ENCODE measurements at places on chromosomes 11 and 22.

GRCh38 chr11:112694245-112694644 is 267.0 kb upstream of the NCAM1 start:
- no peak for DNase-seq

DNA sequence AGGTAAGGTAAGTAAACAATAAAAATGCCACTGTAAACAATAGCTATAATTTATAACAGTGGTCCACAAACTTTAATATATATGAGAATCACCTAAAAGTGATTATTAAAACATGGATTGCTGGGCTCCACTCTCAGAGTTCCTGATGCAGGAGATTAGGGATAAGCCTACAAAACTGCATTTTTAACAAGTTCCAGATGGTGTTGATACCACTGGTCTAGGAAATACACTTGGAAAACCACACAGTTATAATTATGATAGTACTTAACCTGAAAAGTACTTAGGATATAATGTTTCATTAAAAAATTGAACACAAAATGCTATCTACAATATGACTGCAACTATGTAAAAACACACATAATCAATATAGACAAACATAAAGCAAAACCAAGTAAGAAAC is 20.4 kb downstream of the FCHSD2 start:
- no peak for DNase-seq

DNA sequence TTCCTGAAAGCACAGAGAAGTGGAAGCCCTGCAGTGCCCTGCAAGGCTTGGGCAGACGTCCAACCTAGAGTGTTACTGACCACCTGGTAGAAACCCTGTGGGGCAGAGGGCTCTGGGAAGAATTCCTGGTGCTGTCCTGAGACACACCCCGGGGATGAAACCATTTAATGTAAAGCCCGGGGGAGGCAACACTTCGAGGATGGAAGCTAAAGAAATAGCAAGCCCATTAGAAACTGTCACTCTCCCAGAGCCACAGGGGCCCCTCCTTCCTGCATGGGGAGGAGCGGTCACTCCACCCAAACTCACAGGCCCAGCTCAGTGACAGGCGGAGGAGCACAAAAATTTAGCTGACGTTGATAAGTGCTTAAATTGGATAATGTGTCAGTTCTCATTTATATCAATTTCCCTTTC is 57.6 kb downstream of the NRXN2 start:
- no peak for DNase-seq

DNA sequence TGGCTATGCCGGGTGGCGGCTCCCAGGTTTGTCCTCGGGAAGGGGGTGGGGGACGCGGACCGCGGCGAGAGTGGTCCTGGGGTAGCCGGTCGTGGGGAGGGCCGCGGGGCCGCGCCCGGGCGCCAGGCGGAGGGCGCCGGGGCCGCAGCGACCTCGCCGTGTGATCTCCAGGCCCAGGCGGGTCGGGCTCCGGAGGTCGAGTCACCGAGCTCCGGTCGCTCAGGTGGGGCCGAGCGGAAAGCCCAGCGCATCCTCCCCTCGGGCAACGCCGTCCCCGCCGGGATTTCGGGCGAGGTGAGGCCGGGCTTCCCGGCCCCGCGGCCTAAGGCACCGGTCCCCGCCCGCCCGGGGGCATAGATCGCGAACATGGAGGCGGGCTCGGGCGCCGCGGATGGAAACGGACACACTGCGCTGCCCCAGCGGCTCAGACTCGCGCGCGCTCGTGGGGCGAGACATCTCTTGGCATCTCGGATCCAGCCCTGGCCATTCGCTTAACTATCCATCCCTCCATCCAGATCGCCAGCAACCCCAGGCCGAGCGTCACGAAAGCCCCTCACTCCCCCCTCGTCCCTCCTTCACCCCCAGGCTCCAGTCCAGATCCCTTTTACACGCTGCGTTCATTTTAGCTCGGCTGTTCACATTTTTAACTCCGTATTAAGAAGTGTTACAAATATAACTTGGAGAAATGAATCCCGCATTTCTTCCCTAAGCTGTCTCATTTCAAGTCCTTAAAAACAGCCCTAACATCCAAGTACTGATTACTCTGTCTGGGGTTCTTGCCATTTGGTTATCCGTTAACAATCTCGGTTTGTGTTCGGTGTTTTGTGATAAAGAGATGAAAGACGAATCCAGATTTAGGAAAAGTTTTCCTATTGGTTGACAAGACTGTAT is 460 bp downstream of the ZC3H12C start:
- no peak for DNase-seq

DNA sequence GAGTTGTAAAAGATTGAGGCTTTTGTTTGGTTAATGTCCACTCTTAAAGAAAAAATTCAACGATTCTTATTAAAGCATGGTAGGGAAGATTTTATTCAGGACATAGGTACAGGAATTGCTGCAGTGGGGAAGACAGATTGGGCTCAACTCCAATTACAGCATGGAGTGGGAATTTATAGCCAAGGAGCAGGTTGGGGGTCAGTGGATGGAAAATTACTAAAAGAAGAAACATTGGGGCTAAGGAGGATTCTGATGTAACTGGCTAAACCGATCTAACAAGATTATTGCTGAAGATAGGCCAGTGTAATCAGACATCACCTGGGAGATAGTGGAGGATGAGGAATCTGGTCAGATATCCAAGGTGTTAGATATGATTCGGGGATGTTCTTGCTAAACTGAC is 97.4 kb downstream of the FAR1 start:
- DNase-seq, result no peak

DNA sequence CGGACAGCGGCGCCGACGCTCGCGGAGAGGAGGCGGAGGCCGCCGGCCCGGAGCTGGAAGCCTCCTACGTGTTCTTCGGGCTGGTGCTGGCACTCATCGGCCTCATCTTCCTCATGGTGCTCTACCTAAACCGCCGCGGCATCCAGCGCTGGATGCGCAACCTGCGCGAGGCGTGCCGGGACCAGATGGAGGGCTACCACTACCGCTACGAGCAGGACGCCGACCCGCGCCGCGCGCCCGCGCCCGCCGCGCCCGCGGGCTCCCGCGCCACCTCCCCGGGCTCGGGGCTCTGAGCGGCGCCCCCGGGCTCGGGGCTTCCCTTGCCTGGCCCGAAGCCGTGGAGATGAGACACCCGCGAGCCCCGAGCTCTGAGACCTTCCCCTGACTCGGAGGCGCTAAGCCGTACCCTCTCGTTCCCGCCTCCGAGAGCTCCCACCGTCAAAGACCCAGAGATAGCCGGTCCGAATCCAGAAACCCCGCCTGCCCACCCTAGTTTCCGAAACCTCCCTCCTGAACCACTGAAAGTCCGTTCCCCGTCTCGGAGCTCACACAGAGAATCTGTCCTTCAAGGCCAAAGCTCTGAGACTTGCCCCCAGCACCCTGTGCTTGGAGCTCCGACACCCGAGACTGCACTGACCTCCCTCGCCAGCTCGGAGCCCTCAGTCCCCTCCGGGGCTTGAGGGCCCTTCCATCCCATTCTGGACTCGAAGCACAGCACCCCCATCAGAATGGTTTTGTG is 1.5 kb downstream of the TPBGL start:
- DNase-seq, result no peak

DNA sequence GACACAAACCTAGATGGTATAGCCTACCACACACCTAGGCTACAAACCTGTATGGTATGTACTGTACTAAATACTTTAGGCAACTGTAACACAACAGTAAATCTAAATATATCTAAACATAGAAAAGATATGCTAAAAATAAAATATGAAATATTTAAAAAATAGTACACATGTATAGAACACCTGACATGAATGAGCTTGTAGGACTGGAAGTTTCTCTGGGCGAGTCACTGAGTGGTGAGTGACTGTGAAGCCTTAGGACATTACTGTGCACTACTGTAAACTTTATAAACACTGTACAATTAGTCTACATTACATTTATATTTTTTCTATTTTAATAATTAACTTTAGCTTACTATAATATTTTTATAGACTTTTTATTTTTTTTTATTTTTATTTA is 1301.3 kb downstream of the FAM181B start:
- no peak for DNase-seq

DNA sequence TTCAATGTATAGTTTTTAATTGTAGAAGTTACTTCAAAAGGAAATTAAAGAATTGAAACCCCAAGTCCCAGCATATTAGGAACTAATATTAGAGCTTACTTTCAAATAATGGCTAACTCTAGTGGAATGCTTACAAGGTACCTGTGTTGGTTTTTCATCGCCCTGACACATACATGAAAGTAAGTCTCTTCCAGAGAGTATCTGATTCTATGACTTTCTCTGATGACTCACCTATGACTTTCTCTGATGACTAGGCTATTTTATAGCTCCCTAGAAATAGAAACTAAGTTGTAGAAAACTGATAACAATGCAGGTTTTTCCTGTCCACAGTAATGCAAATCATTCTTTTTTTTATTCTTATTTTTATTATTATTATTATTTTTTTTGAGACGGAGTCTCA is 33.6 kb upstream of the MMP7 start:
- DNase-seq, result no peak

DNA sequence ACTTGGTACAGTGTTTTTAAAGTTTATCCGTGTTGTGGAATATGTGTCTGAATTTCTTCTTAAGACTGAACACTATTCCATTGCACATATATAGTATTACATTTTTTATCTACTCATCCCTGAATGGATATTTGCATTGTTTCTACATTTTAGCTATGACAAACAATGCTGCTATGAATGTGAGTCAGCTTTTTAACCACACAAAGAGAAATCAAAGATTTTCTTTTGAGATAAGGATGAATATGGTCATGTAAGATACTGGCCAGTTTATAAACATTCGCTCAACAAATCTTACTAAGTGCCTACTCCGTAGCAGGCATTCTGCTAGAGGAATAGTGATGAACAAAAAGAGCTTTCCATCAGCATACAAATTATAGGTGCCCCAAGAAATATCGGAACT is 16.5 kb upstream of the OR9G4 start:
- DNase-seq, result no peak

- DNase-seq, result no peak
Measured at GRCh38 chr11:106418791-106419190, 341.3 kb downstream of the AASDHPPT start.

DNA sequence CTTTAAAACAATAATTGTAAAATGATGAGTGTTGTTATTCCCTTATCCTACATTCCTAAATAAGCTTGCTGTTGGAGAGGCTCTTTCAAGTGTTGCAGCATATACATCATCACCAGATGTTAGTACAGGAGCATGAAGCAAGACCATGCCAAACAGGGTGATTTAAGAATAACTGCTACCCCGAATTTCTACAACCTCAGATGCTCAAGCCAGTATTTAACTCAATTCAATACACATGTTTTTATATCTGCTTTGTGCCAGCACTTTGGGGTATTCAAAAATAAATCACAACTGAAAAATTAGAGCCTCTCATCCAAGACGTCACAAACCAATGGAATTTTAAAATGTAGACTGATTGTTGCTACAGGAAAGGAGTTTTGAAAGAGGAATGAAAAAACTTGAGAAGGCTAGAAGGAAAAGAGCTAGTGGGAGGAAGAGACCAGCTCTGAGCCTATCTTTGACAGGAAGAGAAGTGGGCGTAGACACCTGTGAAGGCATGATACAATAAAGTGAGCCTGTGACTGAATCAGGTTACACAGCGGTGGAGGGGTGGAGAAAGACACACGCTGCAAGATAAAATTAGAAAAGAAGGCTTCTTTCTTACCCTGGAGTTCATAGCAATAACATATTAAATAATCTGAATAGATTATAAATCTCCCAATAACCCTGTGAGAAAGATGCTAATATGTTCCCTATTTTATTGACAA is 95.8 kb downstream of the DLG2 start:
- DNase-seq, result no peak

GRCh38 chr11:23252426-23252825 is 392.2 kb upstream of the CCDC179 start:
- DNase-seq, result no peak

Data from LNCaP clone FGC (cell line).